ENCODE measurements at places on chromosomes 1 and 21.

DNA sequence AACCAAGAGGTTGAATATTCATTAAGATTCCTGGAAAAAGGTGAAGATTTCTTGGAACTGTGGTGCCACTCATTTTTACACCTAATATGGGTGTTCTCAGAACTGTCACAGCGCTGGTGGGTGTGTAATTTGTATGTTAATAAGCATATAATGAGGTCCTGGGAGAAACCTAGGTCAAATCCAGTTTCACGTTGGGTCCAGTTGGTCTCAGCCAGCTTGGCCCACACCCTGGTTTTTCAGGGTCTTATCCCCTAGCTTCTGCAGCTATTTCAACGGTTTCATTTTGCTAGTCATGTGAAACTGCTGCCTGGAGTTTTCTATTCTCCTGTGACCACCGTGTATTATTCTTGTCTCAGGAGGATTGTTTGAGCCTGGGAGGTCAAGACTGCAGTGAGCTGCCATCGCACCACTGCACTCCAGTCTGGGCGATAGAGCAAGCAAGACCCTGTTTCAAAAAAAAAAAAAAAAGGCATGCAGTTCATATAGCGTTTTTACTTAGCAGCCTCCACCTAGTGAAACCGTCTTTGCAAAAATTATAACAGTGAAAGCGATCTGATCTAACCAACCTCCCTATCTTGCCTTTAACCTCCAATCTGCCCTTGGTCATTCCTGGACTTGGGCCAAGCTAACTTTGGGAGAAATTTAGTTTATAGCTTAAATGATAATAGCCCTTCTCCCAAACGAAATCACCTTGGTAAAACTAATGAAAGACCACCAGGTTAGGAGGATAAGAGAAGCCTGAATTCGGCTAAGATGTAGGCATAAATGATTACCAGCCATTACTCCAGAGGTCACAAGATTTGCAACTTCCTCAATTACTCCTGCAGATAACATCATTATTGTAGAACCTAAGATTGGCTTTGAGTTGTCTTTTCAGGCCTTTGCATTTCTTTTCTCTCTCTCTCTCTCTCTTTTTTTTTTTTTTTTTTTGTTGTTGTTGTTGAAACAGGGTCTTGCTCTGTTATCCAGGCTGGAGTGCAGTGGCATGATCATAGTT lies 44.0 kb downstream of the PTAFR start:
- no peak for DNase-seq

DNA sequence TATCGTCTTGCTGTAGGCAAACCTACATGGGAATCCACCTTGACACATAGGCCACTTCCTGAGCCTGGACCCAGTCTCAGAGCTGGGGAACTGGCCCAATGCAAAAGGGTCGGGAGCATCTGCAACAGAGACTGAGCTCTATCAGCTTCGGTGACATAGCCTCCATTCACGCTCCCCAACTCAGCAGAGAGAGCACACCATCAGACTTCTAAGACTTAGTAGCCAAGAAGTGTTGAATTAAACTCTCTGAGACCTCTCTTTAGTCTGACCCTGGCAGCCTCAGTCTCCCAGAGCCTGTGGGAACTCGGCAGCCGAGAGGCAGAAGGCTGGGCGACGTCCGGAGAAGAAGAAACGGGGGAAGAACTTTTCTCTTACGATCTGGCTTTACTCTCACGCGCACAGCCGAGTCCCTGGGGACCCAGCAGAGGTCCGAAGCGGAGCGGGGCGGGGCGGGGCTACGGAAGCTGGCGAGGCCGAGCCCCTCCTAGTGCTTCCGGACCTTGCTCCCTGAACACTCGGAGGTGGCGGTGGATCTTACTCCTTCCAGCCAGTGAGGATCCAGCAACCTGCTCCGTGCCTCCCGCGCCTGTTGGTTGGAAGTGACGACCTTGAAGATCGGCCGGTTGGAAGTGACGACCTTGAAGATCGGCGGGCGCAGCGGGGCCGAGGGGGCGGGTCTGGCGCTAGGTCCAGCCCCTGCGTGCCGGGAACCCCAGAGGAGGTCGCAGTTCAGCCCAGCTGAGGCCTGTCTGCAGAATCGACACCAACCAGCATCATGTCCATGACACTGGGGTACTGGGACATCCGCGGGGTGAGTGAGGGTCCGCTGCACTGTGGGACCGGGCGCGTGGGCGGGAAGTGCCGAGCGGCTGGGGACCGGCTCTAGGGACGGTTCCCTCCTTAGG lies at the start of gene GSTM4:
TSS of gene GSTM4 (plus strand) at position 485 of the 905 bp plus-strand sequence. CDS start at position 776, 291 bp downstream.
- no peak for DNase-seq

DNA sequence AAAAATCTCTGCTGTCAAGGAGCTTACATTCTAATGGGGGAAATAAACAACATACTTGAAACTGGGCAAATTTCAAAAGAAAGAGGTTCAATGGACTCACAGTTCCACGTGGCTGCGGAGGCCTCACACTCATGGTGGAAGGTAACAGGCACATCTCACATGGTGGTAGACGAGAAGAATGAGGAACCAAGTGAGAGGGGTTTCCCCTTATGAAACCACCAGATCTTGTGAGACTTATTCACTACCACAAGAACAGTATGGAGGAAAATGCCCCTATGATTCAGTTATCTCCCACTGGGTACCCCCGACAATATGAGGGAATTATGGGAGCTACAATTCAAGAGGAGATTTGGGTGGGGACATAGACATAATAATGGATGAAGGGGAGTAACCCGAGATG lies 226.4 kb downstream of the ZP4 start:
- DNase-seq: no peak

DNA sequence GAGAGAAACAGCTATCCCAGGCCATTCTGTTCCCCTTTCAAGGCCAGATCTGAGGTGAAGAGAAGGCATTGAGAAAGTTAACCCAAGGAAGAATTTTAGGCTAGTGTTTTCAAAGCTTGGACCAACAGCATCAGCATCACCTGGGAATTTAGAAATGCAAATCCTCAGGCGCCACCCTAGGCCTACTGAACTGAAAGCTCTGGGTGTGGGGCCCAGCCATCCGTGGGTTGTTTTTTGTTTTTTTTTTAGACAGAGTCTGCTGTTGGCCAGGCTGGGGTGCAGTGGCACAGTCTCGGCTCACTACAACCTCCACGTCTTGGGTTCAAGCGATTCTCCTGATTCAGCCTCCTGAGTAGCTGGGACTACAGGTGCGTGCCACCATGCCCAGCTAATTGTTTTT lies 98.6 kb downstream of the RNF220 start:
- no peak for DNase-seq

GRCh38 chr21:43289966-43290365 lies 121.2 kb downstream of the CRYAA start:
- no peak for DNase-seq

- DNase-seq: no peak
Measured at GRCh38 chr1:177798614-177799013, 171.2 kb downstream of the SEC16B start.

GRCh38 chr1:30763651-30764248 lies 6.2 kb upstream of the LAPTM5 start:
- DNase-seq: no peak

DNA sequence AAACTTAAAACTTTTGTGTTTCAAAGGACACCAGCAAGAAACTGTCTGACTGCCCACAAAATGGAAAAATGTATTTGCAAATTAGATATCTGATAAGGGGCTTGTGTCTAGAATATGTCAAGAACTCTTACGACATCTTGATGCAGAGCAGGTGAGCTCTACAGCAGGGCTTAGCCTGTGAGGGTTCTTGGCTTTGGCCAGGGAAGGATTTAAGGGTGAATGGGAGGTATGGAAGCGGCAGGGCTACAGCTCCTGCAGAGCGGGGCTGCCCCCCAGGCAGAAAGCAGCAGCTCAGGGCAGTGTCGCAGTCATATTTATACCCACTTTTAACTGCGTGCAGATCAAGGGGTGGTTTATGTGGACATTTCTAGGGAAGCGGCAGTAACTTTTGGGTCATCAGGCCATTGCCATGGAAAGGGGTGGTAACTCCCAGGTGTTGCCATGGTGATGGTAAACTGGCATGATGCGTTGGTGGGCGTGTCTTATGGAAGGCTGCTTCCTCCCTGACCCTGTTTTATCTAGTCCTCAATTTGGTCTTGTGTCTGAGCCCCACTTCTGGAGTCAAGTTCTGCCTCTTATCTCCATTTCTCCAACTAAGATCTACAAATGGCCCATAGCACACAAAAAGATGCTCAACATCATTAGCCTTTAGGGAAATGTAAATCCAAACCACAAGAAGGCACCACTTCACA lies 23.2 kb downstream of the MORN1 start:
- DNase-seq: no peak

DNA sequence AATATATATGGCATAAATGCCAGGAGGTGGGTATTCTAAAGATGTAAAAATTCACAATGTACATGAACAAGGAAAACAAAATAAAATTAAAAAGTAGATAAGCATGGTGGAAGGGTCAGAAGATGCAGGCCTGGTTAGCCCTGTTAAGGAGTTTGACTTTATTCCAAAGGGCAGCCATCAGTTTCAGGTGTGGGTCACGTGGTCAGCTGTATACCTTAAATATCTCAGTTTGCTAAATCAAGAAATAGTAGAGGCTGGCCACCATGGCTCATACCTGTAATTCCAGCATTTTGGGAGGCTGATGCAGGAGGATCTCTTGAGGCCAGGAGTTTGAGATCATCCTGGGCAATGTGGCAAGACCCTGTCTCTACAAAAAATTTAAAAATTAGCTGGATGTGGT lies 8.5 kb upstream of the PINK1 start:
- DNase-seq: no peak

DNA sequence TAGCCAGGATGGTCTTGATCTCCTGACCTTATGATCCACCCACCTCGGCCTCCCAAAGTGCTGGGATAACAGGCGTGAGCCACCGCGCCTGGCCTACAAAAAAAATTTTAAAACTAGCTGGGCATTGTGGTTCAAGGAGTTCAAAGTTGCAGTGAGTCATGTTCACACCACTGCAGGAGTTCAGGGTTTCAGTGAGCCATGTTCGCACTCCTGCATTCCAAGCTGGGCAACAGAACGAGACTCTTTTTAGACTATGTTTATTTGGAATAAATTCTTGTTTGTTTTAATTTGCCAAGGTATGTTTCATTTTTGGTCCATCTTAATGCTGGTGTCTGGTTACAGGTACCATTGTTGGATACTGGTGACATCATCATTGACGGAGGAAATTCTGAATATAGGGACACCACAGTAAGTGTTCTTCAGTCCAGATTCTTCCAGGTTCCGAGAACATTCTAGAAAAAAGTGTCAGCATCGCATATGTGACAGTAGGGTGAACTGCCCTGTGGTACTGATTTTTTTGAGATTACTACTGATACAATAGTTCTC lies 3.9 kb downstream of the PGD start:
- DNase-seq: no peak
